Activated CD8-positive, alpha-beta memory T cell treated with anti-CD3 and anti-CD28 coated beads for 4 hours (primary cell): ENCODE measurements at places on chromosomes 3 and 15.

GRCh38 chr3:154120961-154121700 lies at the start of gene ARHGEF26:
Gene ARHGEF26, plus strand, starts transcription at chr3:154121390. Its CDS starts 603 bp downstream, at chr3:154121993.
- DNase-seq: peak; percentile 42

DNA sequence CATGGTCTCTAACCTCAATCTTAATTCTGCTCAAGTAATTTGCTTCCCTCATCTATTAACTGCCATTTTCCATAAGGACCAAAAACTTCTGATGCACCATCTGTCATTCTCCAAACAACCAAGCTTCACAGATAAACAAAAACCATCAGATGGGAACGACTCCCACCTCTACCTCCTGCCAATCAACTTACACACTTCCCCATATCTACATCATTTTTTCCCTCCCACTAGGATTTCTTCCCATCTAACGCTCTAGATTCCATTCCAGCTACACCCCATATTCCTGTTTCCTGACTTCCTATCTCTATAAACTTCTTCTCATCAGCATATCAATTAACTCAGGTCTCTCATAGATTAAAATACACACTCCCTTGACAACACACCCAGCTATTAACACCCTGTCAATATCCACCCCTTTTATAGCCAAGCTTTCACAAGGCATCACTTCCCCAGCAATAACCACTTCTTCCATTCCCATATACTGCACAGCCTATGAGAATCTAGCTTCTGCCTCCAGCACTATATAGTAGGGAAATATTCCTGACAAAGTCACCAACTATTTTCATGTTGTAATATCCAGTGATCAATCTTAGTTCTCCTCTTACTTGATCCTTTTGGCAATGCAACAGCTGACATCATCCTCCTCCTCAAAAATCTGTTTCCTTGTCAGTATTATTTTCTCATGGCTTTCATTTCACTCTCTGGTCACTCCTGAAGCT lies 39.2 kb downstream of the SNX4 start:
- no peak for DNase-seq

GRCh38 chr3:20916951-20917606 lies 731.1 kb upstream of the SGO1 start:
- DNase-seq: no peak

DNA sequence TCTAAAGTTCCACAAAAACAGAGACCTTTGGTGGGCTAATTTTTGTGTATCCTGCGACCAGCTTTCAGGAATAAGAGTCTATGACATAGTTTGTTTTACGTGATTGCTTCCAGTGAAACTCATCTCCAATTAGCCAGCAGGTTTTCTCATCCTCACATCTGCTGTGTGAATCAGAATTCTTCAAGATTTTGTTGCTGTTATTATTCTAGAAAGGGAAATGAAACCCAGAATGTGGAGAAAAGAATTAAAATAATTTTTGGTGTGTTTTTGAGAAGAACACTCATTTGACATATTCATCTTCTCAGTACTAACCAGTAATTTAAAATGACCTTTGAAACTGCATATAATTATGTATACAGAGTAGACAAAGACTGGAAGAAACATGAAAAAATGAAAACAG lies 175.9 kb downstream of the USP13 start:
- DNase-seq: no peak

DNA sequence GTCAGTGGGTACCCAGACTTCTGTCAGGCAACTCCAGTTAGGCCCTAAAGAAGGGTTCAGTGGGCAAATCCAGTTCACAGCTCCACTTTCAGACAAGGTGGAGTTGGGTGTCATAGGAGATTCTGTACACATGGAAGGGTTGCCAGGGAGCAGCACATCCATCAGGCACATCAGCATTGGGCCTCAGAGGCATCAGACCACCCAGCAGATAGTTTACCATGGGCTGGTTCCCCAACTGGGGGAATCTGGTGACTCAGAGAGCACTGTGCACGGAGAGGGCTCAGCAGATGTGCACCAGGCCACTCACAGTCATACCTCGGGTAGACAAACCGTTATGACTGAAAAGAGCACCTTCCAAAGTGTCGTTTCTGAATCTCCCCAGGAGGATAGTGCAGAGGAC lies 27.2 kb downstream of the SYNM start:
- DNase-seq: no peak
